Activated CD4-positive, alpha-beta T cell treated with anti-CD3 and anti-CD28 coated beads for 36 hours (primary cell): ENCODE measurements at places on chromosomes 3 and 15.

- DNase-seq: peak; percentile 7
Observed at GRCh38 chr15:57376696-57377477, 582 bp downstream of the CGNL1 start.

- DNase-seq: no peak
Observed at GRCh38 chr3:139117883-139118760, 73.4 kb upstream of the PRR23C start.

DNA sequence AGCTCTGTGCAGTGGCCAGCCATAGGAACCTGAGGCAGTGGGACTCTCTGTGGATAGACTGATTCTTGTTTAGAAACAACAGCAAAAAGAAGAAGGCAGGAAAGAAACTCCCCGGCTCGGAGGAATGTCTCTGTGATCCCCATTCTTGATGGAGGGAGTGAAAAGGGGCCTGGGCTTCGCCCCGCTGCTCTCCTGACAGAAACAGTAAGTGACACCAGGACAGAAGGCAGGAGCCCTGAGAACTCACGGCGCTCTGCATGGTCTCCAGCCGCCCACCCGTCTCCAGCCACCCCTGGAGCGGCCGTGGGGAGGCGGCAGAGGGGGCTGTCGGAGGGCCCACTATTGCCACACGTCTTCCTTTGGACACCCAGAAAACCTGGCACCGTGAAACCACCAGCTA lies 35.7 kb upstream of the PARL start:
- DNase-seq: no peak

DNA sequence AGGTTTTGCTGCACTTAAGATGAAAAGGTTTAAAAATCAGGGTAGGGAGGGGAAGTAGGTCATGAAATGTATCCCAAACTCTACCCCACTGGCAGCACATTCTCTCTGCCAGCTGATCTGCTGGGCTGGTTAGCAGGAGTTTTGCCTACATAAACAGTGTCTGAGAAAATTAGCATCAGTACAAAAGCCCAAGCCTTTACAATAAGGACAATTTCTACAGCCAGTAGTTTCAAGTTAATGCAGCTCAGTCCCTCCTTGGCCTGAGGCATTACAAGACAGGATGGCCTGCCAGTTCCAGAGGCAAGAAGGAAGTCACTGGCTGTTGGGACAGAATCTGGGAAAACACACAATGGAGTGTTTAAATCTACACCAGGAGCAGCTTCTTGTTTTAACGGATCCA lies 32.8 kb downstream of the NCEH1 start:
- no peak for DNase-seq

GRCh38 chr15:66560856-66561525 lies 4.8 kb downstream of the LCTL start:
- no peak for DNase-seq

GRCh38 chr15:80480909-80481308 lies 76.7 kb downstream of the ARNT2 start:
- DNase-seq: no peak

DNA sequence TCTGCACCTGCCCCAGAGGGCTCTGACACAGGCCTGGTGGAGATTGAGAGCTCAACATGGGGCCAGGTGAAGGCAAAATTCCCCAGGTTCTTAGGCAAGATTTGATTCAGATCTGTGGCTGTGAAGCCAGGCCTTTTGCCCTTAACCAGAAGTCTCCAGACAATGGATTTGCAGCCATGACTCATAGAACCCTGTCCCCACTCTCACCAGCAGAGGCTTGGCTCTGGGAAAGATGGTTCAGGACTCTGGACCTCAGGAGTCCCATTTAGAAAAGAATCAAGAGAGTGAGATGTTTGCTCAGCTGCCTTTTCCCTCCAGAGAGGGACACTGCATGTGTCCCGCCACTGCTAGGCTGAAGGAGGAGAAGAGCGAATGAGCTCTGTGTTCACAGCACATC lies 361.4 kb upstream of the ICE2 start:
- peak; percentile 34 for DNase-seq

GRCh38 chr15:25230442-25230841 lies 208.4 kb downstream of the UBE3A start:
- no peak for DNase-seq

- no peak for DNase-seq
Observed at GRCh38 chr3:160403028-160403545, 3.6 kb downstream of the SMC4 start.

GRCh38 chr15:77714023-77714422 lies 81.3 kb upstream of the LINGO1 start:
- DNase-seq: no peak

- no peak for DNase-seq
Observed at GRCh38 chr15:78369161-78369560, 29.0 kb downstream of the CRABP1 start.

DNA sequence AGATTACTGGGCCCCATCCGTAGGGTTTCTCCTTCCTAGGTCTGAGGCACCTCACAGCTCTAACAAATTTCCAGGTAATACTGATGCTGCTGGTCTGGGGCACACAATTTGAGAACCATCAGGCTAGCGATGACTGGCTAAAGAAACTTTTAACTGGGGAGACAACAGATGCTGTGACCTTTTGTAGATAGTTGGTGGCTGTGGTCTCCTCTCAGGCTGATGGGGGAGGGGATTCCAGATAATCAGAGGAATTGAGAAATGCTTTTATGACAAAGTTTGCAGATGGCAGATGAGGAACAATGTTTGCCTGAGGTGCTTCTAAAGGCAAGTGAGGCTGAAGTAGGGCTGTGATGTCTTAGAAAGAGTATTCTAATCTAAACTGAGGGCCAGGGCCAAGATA lies 13.8 kb upstream of the CCR9 start:
- DNase-seq: no peak

- DNase-seq: no peak
Observed at GRCh38 chr3:114112696-114113095, 56.2 kb downstream of the QTRT2 start.

DNA sequence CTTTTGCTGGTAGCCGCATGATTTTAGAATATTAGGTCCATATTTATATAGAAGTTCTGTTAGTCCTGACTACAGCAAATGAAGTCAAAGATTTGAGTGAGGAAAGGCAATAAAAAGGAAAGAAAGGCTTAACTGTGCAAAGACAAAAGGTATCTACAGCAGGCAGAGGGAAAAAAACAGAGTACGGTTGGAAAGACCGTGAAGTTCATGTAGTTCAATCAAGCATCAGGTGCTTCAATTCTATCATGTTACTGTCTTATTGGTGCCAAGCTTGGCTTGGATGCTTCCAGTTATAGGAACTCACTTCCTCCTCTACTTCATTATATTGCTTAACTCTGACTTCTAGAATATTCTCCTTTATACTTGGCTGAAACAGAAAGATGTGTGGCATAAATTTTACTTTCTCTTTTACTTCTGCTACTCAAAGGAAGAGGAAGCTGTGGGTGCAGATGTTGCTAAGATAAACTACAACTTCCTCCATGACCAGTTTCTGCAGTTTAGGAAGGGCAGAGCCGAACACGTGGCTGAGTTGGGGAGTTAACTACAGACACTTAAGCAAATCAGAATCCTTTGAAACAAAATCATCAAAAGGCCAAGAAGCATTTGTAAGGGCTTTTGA lies 72.6 kb upstream of the ZBED2 start:
- peak; percentile 81 for DNase-seq

DNA sequence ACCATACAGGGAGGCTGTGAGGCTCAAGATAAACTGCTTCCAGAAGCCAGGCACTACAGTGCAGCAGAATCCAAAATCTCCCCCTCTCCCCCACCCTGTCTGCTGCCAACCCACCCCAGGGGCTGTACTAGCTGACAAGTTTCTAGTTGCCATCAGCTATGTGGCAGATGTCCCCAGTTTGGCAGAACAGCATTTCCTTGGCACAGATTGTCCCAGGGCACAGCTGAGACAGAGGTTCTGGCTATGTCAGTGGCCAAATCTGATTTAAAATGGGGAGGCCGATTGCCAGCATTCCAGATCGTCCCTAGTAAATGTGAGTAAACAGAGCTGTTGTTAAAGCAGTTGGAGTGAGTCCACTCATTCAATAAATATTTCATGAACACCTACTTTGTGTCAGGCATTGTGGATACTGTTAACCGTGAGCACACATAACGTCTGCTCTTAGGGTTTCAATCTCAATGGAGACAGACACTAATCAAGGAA lies 28.0 kb upstream of the CCDC174 start:
- no peak for DNase-seq

DNA sequence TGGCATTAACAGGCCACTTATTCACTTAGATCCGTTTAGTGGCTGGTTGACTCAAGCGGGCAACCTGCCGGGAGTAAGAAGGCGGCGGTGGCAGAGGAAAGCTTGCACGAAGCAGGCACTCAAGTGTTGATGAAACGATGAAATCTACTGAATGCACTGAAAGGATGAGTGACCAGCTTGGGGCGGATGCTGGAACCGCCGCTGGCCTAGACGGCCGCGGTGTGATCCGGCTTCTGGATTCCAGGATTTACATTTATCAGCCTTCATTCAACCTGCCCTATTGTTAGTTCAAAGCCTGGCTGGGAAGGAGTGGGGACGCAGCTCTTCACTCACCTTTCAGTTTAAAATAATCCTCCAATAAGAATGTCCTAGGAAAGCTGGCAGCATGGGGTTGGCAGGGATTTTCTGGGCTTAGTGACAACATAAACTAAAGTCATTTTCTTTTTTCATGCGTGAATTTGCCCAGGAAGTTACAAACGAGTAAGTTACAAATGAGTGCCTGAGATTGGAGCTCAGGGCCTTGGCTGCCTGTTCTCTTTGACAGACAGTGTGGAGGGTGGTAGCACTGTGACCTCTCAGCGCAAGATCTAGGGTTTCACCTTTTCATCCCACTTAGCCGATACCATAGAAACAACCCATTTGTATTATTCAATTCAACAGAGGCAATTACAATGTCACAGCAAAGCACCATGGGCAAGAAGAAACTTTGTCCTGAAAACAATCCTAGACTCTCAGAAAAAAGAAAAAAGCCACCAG lies 1.1 kb upstream of the PLCH1 start:
- DNase-seq: peak; percentile 19

GRCh38 chr3:33513262-33513863 lies 73.2 kb upstream of the UBP1 start:
- DNase-seq: no peak

DNA sequence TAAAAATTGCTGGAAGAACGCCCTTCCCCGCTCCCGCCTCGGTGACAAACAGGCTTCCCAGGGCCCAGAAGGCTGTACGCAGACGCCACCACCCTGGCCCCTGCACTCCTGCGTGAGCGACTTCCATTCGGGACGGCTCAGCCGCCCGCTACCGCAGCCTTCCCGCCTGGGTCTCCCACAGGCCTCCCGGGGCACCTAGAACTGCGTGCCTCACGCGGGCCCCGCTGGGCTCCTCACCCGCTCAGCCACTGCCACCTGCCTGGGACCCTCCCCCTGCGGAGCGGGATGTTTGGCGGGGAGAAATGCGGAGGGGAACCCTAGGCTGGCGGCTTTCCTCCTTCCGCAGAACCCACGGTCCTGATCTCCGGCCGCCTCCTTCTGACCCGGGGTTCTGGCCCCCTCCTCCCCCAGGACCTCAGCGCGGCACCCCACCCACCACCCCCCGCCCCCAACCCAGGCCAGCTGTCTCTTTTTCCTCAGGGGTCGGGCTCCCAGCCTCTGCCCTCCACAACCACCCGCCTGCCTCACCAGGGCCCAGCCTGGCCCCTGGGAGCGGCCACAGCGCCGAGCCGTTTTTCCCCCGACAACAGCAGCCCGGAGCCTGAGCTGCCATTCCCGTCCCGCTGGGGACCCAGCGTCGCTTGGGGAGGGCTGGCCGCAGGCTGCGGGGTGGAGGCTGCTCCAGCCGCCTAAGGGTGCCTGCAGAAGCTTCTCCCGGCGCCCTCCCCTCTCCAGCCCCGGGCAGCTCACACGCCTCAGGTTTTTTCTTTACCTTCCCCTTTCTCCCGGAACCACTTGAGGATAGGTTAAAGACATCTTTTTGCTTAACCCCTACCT lies 27.6 kb upstream of the RAB7A start:
- peak; percentile 44 for DNase-seq

- no peak for DNase-seq
Observed at GRCh38 chr3:23430781-23431398, 227.8 kb downstream of the UBE2E2 start.

DNA sequence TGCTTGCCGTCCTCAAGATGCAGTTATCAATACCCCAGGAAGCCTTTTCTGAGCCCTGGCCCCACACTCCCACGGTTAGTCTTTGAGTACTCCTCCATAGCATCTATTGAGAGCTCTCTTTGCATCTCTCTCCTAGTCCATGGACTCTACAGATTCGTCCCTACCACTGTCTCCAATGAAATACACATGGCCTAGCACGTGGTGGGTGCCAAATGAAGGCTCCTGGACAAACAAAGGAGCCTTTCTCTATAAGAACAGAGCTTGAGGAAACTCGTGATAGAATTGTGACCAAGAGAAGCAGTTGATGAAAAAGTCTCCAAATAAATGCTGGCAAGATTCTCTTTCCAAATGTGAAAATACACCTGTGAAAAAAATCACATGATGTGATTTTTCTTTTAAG lies 166.1 kb downstream of the GABRG3 start:
- DNase-seq: no peak

DNA sequence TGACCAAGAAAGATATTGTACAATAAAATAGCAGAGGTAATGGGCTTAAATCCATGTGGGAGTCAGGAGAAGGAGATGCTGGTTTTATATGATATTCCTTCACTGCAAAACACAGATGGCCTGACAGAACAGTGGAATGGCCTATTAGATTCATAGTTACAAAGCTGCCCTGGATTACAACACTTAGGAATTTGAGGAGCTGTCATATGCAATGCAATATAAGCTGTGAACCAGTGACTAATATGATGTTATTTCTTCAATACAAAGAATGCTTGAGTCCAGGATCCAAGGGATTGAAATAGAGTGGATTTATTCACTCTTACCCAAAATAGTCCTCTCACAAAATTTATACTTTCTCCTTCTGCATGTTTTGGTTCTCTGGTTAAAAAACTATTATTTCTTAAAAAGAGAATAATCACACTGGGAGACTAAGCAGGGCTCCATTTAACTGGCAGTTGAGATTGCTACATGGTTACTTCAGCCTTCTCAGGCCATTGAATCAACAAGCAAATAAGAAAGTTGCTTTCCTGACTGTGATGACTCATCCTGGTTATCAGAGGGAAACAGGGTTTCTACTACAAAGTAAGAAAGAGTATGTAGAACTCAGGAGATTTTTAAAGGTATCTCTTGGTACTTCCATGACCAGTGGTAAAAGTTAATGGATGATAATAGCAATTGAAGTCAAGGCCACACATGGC lies 79.8 kb upstream of the ZPLD1 start:
- no peak for DNase-seq

GRCh38 chr15:23912191-23912590 lies 225.1 kb upstream of the NDN start:
- no peak for DNase-seq

DNA sequence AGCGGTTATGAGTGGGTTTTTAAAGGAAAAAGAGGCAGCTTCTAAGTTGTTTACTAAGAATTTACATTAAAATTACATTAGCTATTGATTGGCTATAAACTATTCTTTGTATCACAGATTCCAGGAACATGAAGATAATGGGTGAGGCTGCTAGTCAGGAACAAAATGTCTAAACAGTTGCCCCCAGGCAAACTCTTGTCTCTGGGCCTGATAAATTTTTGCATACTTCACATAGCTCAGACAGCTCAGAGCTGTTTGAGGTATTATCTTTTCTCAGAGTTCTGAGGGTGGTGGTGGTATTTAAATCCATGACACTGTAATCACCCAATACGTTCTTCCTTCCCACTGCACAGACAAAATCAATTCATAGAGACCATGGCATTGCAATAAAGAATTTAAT lies 2.1 kb upstream of the HACD2 start:
- no peak for DNase-seq
